Thymus (tissue), 14 donors: ENCODE measurements at places on chromosomes 13 and 19.

DNA sequence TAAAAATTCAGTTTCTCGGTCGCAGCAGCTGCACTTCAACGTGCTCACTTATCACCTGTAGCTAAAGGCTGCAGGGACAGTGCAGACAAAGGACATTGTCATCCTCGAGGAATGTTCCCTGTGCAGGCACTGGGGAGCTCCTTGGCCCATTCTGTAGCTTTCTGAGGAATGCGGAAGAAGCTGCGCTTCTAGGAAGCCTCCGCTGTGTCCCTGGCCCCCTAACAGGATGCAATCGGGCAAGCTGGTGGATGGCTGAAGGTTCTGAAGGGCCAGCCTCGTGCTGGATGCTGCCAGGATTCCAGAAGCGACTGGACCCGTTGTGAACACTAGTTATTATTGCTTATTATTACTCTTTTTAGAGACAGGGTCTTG lies 8.1 kb downstream of the ANO8 start:
- DNase-seq, result no peak

DNA sequence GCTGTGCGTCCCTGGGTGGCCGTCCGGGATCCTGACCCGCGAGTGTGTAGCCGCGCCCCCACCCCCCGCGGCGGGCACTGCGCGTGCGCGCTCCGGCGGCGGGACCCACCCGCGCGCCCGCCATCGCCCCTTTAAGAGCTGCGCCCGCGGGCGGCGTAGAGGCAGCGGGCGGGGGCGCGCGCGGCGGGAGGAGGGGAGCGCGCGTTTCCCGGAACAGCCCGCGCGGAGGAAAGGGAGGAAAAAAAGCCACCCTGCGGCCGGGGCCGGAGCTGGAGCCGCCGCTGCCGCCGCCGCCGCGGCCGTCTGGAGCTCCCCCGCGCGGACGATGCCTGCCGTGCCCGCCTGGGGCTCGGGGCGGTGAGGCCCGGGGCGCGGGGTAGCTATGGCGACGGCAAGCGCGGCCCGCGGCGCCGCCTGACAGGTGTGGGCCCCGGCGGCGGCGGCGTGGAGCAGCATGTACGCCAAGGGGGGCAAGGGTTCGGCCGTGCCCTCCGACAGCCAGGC lies at the start of gene SSBP4:
Gene SSBP4, plus strand, starts transcription at position 204 of the 504 bp plus-strand sequence. Its CDS starts 251 bp downstream, at position 455.
- peak; percentile 67 for DNase-seq

- DNase-seq, result no peak
Observed at GRCh38 chr13:22770891-22771290, 409.9 kb upstream of the SGCG start.

GRCh38 chr13:45047394-45048310 lies 58.3 kb downstream of the GPALPP1 start:
- DNase-seq, result peak; percentile 69

- no peak for DNase-seq
Observed at GRCh38 chr19:50205681-50206138, 2.3 kb downstream of the MYH14 start.

DNA sequence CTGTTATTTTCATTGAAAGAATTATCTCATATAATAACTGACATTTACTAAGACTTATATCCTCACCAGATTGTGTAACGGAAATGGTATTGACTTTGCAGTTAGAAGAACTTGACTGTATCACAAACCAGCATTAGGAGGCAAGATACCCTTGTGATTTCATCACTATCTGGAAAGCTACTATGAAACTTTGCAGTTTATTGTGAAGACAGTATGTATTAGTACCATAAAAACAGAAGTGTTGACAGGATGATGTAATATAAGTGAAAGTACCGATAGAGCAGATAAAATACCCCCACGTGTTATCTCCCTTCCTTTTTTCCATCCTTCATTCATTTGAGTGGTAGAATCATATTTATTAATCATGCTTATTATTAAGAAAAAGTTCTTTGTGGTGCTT lies 365.7 kb upstream of the KLHL1 start:
- no peak for DNase-seq
